RWPE1 (cell line): ENCODE measurements at places on chromosomes 2 and 18.
A peak's percentile ranks its signal among the peaks of the same experiment; 100 is the strongest.

- DNase-seq: no peak
These were observed 89.0 kb upstream of the RBMS1 start for GRCh38 chr2:160582490-160583145.

GRCh38 chr2:224272237-224272910 is 129.5 kb downstream of the FAM124B start:
- DNase-seq: no peak

- DNase-seq: no peak
These were observed 34.8 kb upstream of the ASXL2 start for GRCh38 chr2:25912851-25913695.

- DNase-seq: peak; percentile 59
These were observed 39.1 kb downstream of the FBXO11 start for GRCh38 chr2:47867205-47867604.

DNA sequence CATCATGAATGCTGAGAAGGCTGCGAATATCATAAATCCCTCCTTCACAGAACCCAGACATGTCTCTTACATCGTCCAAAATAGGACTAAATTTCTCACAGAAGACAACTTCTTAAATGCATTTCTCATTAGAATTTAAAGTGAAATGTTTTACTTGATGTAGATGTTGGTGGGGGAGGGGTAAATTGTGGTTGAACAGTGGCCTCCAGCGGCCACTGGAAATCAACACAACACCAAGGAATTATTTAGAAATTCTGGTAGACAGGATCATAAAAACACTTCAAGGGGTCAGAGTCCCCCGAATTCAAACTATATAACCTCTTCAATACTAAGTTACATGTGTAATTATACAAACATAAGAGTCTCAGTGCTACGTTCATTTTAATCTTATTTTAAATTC is 135.9 kb downstream of the ABCA12 start:
- DNase-seq: peak; percentile 11

- DNase-seq: no peak
These were observed 1.9 kb upstream of the GALNT14 start for GRCh38 chr2:31140151-31140550.

GRCh38 chr2:120744817-120745216 is 9.1 kb downstream of the GLI2 start:
- no peak for DNase-seq

GRCh38 chr2:236052926-236053821 is 115.0 kb downstream of the GBX2 start:
- DNase-seq: no peak

- DNase-seq: no peak
These were observed 768 bp downstream of the DSC1 start for GRCh38 chr18:31161757-31162418.

- DNase-seq: no peak
These were observed 167.1 kb downstream of the RPRM start for GRCh38 chr2:153311432-153311831.

DNA sequence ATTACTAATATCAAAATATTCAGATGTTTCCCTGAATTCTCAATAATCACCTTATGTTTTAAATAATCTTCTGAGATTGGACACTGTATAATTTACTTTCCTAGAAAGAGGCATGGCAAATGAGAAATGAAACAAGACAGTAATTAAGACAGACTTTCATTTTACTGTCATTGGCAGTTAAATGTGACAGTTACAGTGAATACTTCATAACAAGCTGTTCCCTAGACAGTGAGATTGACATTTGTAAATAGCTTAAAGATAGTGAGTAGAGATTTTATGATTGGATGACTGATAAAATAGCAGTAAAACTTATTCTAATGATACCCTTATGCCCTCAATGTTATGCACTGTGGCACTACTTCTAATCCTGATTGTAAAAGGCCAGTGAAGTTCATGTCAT is 524.9 kb upstream of the TMEFF2 start:
- DNase-seq: no peak

- DNase-seq: no peak
These were observed 1.8 kb upstream of the FAP start for GRCh38 chr2:162245061-162245460.

DNA sequence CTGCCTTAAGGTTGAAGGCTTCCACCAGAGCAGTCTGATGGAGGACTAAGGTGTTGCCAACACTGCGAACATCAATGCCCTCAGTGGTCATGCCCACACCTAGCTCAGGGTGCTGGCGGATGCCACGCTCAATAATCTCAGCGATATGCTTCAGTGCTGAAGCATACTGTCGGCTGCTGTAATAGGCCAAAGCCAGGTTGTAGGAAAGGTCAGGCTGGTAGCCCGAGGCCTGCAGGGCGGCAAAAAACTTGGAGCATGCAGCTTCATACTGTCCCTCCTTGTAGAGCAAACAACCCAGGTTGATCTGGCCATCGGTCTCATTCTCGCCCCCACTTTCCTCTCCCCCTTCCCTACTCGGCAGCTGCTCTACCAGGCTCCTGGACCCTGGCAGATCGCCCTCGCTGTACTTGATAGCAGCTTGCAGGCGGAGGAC is 159.4 kb downstream of the AGPS start:
- no peak for DNase-seq

- no peak for DNase-seq
These were observed 218.1 kb downstream of the ZNF521 start for GRCh38 chr18:25133879-25134278.

- DNase-seq: peak; percentile 33
These were observed 135.1 kb upstream of the TFPI start for GRCh38 chr2:187689372-187689771.

GRCh38 chr2:123093199-123093598 is 931.9 kb upstream of the CNTNAP5 start:
- no peak for DNase-seq

GRCh38 chr2:28390746-28391563 is 1.7 kb upstream of the FOSL2 start:
- peak; percentile 56 for DNase-seq

- no peak for DNase-seq
These were observed 518.6 kb upstream of the SLC39A10 start for GRCh38 chr2:195138435-195138834.

GRCh38 chr2:107932979-107933378 is 53.3 kb upstream of the SLC5A7 start:
- DNase-seq: no peak

DNA sequence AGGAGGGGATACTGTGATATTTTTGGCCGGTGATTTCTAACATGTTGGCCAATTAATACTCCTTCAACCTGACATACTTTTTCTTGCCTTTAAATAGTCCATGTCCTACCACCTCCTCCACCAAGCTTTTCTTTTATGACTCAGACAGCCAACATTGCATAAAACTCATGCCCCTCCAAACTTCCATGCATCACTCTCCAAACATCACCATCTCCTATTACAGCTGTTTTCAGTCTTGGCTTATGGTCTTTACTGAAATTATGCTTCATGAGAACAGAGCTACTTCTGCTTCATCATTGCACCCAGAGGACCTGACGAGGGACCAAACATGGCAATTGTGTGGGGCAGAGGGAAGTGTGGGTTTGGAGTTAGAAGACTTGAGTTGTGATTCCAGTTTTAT is 305.4 kb downstream of the LPIN1 start:
- no peak for DNase-seq

DNA sequence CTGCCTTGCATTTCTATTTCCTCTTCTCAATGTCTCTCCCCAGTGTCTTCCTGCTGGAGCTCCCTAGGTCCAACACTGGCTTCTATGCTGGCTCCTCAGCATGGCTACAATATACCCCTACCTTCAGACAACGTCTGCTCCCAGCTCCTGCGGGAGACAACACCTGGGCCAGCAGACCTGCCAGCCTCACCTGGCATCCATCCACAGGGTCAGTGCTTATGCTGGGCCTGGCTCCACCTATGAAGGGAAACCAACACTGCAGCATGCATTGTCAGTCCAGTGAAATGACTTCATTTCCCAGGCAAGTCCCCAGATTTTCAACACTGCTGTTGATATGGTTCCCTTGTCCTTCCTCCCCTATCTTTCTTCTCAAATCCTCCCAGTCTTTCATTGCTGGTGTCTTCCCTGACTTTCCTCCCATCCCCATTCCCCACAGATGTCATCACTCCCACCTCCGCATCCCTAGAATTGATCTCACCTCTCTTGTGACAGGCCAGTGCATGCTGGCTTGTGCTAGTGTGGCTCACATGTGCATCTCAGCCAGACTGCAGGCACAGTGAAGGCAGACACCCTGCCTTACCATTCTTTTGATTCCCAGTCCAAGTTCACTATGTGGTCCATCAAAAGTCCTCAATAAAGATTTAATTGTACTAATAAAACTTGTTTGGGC is 98.0 kb downstream of the MYO5B start:
- no peak for DNase-seq

DNA sequence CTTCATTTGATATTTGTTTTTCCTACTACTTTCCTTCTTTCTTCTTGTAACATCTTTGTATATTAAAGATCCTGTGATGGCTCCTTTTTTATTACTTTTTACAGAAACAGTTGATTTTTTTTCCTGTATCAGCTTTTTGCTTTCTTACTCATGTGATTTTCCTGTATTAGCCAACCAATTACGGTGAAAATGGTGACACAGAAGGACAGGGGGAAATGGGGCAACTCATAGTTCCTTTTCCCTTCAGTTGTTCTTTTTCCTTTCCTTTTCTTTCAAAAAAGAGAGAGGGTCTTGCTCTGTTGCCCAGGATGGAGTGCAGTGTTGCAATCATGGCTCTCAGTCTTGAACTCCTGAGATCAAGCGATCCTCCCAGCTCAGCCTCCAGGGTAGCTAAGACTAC is 117.8 kb downstream of the ATL2 start:
- DNase-seq: no peak
